ENCODE measurements at places on chromosomes 12 and 14.

GRCh38 chr12:12267742-12268200 is 927 bp upstream of the LRP6 start:
- DNase-seq = peak; percentile 65

DNA sequence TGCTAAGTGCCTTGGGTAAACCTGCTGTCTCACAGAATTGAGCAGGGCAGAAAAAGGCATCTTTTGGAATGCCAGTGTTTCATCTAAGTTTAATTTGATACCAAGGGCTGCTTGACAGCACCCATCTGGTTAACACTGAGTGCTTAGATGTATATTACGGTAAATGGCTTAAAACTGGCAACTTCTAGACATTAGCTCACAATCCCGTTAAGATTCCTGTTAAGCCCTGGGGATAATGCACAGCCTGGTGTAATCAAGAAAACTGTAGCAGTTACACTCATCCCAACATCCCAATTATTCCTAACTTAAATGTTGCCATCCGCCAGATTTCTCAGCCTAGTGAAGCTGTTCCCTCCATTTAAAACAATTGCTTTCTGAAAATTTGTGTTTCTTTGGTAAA is 29.9 kb downstream of the PPFIBP1 start:
- no peak for DNase-seq

DNA sequence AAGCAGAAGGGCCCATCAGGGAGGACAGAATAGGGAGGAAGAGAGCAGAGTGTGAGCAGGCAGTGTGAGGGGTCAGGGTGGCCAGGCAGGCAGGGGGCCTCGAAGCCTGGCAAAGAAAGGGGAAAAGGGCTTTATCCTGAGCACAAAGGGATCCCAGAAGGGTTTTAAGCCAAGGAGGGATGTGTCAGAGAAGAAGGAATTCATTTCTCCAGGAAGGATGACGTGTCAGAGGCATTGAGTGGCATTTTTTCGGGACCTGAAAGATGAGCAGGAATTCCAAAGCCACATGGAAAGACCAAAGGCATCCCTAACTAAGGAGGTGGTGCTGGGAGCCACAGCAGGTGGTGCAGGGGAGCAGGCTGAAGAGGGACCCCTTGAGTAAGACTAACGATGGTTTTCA is 132.1 kb downstream of the DICER1 start:
- DNase-seq = no peak

GRCh38 chr12:116194935-116195431 is 82.5 kb downstream of the MED13L start:
- no peak for DNase-seq

DNA sequence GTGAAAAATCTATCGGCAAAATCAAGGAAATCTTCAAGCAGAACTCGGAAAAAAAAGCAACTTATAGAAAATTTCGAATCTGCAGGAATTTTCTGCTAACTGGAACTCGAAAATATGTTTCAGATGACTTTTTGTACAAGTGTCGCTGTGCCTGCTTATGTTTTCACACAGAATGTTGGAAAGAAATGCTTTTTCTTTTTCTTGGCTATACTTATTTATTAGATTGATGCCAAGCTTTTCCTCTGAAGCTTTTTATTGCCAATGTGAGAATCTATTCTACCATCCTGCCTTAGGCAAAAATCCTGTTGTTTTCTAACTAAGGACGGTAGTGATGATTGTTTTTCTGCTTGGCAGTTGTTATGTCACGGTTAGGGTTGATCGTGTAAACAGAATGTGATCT is 65.8 kb downstream of the TRHDE start:
- DNase-seq = no peak

DNA sequence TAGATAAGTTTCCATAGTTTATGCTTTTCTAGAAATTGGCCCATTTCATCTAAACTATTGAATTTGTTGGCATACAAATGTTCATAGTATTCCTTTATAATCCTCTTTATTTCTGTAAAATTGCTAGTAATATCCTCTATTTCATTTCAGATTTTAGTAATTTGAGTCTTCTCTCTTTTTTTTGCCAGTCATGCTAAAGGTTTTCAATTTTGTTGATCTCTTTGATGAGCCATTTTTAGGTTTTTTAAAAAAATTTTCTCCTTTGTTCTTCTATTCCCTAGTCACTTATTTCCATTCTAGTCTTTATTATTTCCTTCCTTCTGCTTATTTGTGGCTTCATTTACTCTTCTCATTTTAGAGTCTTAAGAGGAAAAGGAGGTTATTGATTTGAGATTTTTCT is 19.4 kb upstream of the PPM1A start:
- no peak for DNase-seq

DNA sequence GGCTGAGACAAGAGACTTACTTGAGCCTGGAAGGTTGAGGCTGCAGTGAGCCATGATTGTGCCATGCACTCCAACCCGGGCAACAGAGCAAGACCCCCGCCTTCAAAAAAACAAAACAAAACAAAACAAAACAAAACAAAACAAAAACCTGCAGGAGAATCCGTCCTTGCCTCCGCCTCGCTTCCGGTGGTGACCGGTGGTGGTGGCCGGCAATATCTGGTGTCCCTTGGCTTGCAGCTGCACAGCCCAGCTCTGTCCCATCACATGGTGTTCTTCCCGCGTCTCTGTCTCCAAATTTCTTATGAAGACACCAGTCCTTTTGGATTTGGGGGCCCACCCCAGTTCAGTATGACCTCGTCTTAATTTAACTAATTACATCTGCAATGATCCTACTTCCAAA is 10.0 kb downstream of the SMIM41 start:
- DNase-seq = no peak

- DNase-seq = no peak
These were observed 62.0 kb downstream of the WSCD2 start for GRCh38 chr12:108191086-108191485.

DNA sequence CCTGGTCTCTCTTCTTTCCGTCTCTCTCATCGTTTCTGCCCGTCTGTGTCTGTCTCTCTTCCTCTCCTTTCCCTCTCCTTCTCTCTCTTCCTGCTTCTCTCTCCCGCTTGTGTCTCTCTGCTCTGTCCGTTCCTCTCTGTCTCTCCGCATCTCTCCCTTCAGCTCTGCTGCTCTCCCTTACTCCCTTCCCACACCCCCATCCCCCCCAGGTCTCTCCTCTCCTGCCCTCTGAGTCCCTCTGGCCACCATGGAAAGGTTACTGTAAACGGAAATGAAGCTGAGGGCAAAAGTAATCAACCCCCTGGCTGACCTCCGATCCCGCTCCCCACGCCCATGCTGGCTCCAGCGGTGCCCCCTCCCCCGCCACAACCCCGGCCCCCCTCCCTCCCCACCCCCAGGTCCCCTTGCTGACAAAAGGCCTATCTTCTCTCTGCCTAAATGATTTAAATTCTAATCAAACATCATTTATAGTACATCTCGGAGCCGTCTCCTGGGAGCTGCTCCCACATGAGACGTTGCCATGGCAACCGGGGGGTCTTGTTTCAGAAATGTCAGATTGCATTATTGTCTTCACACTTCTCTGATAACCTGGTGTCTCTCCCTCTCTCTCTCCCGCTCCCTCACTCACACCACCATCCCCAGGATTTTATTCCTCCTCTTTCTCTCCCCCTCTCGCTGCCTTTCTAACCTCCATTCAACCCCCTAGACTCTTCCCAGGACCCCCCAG is 203.8 kb downstream of the RBM19 start:
- DNase-seq = peak; percentile 52

Measured in retina (tissue), 1 donor.